ENCODE measurements at places on chromosomes 2 and 18.

DNA sequence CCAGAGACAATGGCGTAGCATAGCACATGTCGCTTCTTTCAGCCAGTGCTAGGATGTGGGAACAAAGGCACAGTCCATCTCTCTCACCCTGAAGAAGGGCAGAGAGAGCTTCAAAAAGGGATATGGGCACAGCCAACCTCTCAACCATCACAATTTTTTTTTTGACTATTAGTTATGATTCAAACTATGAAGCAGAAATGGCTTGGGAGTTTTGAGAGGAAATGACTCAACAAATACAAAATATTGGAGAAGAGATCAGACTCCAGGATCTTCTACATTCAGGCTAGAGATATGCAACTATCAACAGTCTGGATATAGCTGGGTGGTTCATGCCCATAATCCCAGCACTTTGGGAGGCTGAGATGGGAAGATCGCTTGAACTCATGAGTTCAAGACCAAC is 109.1 kb downstream of the MCFD2 start:
- no peak for DNase-seq

DNA sequence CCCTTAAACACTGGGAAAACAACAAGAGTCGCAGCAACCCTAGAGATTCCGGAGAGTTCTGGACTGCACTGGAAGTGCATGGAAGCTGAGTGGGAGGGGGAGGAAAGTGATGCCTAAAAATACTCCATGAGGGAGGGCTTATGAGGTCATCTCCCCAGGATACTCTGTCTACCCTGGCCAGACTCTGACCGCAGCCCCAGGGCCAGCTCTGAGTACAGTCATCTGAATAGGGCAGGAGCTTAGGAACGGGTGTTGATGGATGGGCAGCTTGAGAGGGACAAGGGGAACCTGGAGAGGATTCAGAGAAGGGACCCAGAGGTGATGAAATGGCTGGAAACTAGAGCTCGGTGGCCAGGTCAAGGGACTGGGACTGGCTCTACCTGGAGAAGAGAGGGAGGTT is 79.3 kb upstream of the IGFBP5 start:
- no peak for DNase-seq

DNA sequence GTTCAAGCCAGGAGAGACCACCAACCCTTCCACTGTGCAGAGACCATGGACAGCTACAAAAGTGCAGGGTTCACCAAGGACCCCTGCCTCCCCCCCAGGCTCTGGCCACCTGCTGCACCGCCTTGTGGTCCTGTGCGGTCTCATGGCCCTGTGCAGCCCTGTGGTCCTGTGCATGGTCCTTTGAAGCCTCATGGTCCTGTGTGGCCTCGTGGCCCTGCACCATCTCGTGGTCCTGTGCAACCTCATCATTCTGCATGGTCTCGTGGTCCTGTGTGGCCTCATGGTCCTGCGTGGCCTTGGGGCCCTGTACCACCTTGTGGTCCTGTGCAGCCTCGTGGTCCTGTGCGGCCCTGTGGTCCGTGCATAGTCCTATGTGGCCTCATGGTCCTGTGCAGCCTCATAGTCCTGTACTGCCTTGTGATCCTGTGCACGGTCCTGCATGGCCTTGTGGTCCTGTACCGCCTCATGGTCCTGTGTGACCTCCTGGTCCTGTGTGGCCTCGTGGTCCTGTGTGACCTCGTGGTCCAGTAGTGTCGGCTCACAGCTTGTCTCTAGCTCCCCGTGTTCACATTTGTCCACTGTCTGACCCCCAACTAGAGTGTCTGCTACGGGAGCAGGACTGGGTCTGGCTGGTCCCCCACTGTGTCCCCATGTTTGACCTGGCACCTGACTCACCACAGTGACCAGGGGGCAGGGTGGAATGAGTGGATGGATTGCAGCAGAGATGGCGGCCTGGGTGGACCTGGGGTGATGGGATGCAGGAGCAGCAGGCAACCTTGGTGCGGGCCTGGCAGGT is 20.0 kb upstream of the OTOS start:
- DNase-seq = no peak

- DNase-seq = no peak
These were observed 21.6 kb upstream of the RPRD1A start for GRCh38 chr18:36089001-36089400.

- DNase-seq = no peak
These were observed 109.0 kb upstream of the CXCR4 start for GRCh38 chr2:136226903-136227302.

DNA sequence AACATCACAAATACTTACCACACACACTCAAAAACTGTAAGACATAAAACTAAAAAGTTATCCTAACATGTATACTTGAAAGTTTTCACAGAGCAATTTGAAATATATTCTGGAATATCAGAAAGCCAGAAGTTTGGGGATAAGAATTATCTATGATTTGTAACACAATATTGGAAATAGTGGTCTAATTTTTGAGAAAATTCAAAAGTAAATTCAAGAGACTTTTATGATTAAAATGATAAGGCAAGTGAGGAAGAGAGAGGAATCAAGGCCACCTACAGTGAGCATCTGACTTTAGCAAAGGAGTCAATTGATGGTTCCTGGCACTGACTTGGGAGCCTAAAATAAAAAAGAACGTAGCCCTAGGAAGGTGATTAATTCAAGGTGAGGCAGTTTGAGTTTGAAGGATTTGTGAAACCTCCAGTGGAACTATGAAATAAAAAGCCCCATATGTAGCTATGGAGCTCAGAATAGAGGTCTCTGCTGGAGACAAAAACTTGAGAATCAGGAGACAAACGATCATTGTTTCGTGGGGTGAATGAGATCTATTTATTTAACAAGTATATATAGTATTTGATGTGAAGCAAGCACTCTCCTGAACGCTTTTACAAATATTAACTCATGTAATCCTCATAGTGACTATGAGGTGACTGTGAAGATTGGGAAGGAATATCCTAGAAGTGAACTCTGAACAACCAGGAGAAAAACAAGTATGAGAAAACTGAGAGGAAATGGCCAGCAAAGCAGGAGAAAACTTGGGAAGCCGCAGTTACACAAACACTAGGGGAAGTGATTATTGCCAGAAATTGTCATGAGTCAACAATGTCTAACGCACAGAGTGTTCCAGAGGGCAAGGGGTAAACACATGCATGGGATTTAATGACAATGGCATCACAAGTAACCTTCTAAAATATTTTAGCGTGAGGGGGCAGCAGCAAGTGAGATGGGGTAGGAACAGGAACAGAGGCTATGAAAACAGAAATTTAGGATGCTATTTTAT is 12.8 kb downstream of the TFPI start:
- DNase-seq = no peak

- DNase-seq = no peak
These were observed 528.9 kb downstream of the RIT2 start for GRCh38 chr18:42586601-42587000.

DNA sequence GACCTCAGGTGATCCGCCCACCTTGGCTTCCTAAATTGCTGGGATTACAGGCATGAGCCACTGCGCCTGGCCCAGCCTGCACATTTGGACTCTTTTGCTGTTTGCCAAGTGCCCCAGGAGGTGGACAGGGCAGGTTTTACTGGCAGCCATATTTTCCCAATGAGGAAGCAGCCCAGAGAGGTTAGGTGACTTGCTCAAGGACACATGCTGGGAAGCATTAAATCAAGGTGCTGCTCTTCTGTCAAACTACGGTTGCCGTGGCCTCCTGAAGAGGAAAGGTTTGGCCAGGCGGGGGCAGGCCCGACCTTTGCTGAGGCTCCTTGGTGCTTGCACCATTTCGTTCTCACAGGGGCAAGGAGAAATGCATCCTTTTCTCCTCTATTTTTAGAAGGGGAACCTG is 44.0 kb downstream of the DNMT3A start:
- DNase-seq = no peak

All from stimulated activated CD8-positive, alpha-beta memory T cell treated with anti-CD3 and anti-CD28 coated beads, Interleukin-4, amount 100 ng/mL, for 4 hours (primary cell).